Stimulated activated naive B cell treated with anti-CD40 and anti-IgM and Interleukin-4, amounts not matched to agents 10 μg/mL and 1 μg/mL and 100 μg/mL, for 72 hours (primary cell): ENCODE measurements at places on chromosomes 12 and 14.

- DNase-seq: no peak
These were observed 161.6 kb downstream of the KCNC2 start for GRCh38 chr12:75047885-75048525.

GRCh38 chr12:108884116-108885012, 4.5 kb downstream of the DAO start:
- DNase-seq: peak; percentile 37

- no peak for DNase-seq
These were observed 1.3 kb downstream of the ATP2A2 start for GRCh38 chr12:110282300-110282860.

DNA sequence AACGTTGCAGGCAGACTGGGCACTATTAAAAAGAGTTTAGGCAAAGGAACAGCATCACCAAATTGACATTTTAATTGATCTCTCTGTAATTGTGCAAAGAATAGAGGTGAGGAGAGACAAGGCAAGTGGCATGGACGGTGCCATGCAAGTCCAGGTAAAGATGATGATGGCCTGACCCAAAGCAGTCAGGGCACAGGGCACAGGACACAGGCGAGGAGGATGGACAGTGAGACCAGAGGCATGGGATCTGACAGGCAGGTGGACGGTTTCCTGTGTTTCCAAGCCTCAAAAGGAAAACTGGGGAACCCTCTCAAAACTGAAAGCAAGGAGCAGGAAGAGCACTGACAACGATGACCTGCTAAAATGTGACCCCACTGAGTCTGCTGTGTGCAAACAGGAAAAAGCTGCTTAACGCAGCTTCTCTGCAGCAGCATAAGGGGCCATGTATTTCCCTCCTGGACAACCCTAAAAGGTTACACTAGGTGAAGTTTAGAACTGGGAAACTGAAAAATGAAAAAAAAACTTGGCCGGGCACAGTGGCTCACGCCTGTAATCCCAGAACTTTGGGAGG, 50.9 kb downstream of the CLIP1 start:
- DNase-seq: no peak

- DNase-seq: no peak
These were observed 54.2 kb downstream of the LRRC74A start for GRCh38 chr14:76880449-76880848.

DNA sequence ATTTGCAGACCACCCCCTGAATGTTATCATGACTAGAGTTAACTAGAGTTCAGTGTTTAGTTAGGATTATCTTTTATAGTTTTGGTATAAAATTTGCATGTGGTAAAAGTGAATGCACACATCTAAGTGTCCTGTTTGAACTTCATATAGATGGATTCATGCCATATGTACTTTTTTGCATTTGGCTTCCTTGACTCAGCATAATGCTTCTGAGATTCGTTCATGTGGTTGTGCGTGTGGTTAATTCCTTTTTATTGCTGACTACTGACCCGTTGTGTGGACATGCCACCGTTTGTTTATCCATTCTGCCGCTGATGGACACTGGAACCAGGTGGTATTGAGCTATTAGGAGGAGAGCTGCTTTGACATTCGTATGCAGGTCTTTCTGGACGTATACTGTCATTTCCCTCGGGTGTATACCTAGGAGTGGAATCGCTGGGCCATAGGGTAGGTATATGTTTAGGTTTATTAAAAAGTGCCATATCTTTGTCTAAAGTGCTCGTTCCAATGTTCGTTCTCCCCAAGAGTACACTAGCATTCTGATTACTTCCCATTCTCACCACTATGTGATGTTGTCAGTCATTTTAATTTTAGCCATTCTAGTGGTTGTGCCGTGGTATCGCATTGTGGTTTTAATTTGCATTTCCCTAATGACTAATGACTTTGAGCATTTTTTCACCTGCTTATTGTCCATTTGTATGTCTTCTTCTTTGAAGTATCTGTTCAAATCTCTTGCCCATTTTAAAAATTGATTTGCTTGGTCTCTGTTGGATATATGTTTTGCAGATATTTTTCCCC, 37.7 kb downstream of the RIN3 start:
- no peak for DNase-seq

- no peak for DNase-seq
These were observed 305.4 kb downstream of the BCL11B start for GRCh38 chr14:98966475-98967162.

DNA sequence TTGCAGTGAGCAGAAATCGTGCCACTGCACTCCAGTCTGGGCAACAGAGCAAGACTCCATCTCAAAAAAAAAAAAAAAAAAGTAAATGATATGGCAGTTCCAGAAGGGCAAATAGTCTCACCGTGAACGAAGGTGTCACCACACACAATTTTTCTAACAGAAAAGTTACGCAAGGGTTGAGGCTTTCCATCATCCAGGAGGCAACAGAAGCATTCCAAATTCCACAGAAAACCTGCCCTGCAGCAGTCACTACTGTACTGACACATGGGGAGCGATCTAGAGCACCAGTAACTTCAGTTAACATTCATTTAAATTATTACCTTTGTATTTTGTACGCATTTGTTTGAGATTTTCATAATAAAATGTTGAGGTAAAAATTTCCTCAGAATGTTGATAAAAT, 24.8 kb downstream of the TMCC3 start:
- no peak for DNase-seq

DNA sequence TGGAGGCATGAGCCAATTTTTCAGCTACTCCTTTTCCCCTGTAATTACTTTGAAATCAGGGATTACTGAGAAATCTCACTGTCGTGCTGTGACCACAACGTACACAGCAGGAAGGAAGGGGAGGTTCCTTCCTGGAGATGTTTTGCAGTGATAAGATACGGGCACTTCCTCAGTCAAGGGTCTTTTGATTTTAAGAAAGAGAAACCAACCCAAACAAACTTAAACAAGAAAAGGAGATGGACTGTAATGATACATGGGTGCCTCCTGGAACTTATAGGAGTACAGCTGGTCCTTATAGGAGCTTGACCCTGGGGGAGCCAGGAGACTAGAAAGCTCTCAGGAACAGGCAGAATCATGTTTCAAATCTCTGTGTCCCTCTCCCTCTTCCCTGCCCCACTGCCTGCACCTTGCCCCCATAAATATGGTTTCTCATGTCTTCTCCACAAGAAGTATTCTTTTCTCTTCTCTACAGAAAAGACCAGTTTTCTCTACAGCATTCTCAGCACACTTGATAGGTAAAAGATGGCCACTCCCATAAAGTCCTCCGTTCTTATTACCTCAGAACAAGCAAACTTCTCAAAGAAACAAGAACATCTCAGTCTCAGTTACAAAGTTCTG, 281.1 kb upstream of the AMIGO2 start:
- no peak for DNase-seq

GRCh38 chr12:92504594-92504981, 198.2 kb upstream of the PLEKHG7 start:
- DNase-seq: no peak

GRCh38 chr14:32372154-32372553, 43.1 kb downstream of the AKAP6 start:
- no peak for DNase-seq

DNA sequence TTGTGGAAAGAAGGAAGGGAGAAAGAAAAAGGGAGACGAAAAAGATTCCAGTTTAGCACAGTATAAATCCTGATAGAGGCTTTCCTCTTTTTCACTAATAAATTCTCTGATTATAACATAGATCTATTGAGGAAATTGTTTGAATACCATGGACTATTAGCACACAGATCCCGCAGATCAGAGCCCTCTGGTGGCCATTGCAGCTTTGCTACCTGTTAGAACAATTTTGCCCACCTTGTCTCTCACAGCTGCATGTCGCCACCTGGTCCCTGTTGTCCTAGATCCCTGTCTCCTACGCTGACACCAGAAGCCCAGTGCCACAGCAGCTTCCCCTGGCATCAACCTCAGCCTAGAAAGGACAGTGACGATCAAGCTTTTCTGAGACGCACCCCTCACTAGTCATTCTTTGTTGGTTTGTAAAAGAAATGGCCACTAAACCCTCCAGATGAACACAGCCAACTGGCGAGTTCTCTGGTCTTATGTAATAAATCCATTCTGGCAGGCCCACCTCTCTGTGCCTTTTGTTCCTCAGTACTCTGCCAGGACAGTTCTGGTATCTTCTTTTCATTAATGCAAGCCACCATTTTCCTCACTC, 9.9 kb downstream of the GPHB5 start:
- no peak for DNase-seq

DNA sequence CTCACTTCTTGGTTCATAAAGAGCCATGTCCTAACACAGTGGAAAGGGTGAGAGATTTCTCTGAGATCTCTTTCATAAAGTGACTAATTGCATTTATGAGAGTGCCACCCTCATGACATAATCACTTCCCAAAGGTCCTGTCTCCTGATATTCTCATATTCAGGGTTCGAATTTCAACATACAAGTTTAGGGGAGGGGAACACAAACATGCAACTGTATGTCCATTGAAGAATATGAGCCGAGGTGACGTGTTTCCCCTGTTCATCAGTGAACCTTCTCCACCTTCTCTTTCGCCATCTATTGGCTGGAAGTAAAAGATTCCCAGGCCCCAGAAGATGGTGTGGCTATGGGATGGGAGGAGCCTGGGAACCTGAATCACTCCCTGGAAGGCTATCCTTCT, 354.2 kb upstream of the ATP2B1 start:
- no peak for DNase-seq

DNA sequence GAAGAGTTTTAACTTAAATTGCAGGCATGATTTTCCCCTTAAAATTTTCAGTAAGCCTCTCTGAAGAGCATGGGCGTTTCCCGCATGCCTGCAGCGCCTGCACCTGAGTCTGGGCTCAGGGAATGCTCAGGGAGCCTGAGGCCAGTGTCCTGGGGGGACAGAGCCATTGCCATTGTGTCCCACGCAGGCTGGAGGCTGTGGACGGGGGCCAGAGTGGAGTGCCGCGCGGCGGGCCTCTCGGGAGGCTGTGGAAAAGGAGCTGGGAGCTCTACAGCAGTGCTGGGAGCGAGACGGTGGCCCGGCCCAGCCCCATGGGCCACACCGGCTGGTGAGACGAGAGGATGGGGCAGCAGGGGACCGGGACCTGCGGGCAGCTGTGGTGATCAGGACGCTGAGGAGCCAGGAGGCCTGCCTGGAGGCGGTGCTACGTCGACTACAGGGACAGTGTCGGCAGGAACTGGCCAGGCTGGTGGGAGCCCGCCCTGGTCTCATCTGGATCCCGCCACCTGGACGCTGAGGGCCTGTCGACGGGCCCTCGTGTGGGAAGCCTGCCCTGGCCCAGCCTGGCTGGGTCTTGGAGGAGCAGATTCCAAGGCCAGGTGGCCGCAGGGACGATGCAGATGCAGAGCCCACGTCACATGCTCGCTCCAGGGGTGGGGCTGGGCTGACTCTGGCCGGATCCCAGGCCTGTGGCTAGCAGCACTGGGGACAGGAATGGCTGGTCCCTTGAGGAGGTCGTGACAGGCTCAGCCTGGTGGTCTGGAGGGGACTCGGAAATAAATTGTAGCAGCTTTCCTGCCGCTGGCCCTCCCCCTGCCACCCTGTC, 7.6 kb downstream of the TEDC1 start:
- no peak for DNase-seq

- no peak for DNase-seq
These were observed 550 bp downstream of the TEAD4 start for GRCh38 chr12:2959505-2960389.

- DNase-seq: no peak
These were observed 195.5 kb downstream of the PPM1H start for GRCh38 chr12:62739266-62740015.

DNA sequence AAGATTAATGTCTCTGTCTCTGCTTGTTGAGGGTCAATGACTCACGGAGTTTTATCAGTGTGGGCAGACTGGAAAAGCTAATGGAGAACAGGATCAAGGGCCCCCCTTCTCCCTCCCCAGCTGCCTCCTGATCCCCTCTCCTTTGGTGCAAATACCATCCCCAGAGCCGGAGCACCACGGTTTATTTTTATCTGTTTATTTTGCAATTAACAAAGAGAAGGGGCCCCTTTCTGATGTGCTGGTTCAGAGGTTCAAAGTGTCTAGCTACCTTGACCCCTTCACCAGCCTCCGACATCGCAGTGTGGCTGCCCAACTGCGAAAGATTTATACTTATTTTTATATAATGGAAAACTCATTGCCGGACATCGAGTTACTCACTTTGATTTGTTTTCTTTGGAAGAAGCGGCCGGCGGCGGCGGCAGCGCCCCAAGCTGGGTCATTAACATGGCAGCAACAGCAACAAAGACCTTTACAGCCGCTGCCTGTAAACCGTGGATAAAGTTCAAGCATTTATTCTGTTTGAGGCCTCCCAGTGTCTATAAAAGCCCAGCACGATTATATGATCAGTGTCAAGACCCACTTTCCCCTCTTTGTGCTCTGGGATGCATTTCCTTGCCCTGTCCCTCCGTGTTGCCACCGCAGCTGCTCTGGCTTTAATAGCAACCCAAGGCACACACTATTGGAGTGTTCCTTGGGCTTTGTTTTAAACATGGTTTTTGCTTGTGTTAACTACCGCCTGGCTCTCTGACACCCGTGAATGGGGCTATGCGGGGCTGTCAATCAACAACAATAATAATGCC, 47.4 kb upstream of the PARP11 start:
- no peak for DNase-seq

GRCh38 chr14:63860146-63860545, 7.3 kb downstream of the SYNE2 start:
- DNase-seq: no peak

- DNase-seq: no peak
These were observed 15.3 kb downstream of the CCDC88C start for GRCh38 chr14:91402348-91402747.

GRCh38 chr14:24280797-24281460, 9.5 kb upstream of the RABGGTA start:
- no peak for DNase-seq

DNA sequence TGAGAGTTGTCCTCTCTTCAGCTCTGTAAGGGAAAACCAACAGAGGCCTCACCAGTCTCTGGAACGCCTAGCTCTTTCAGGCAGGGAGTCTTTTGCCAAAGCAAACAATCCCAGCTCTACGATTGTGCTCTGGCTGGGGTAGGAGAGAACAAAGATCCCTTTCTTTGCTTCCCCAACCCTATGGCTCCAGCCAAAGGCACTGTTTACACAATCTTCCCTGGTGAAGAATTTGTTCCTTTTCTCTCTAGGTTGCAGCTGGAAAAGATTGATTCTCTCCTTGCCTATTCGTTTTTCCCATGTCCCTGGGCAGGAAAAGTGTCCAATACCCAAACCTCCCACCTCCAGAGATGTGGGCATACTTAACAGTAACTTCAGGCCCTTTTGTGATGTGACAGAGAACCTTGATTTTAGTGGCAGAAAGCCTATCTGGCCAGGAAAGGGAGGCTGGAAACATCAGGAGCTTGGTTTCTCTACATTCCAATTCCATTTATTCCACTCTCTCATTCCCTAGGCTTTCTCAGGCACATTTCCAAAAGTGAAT, 16.8 kb downstream of the ATP5MC2 start:
- DNase-seq: no peak

- DNase-seq: no peak
These were observed 9.9 kb downstream of the OAS2 start for GRCh38 chr12:112988224-112988623.

DNA sequence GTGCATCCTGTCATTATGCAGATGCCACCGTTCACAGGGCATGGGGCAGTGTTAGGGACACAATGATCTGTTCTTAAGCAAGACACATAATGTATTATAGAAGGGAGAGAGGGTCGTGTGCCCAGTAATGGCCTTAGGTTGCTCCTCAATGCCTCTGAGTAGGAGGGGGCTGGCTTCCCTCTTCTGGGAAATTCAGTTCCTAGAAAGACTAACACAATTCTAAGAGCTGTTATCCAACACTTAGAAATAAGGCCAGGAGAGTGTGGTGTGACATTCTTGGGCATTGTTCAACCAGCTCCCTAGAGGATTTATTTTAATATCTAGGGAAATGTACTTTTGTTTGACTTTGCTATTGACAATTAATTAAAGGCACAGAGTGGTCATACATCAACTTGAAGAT, 118.5 kb downstream of the ADCK1 start:
- no peak for DNase-seq
